ENCODE measurements at places on chromosomes 12 and 14.
A peak's percentile ranks its signal among the peaks of the same experiment; 100 is the strongest.

GRCh38 chr12:124259154-124260066 lies 35.5 kb upstream of the RFLNA start:
- no peak for DNase-seq

GRCh38 chr14:77885367-77885766 lies 85.5 kb downstream of the ADCK1 start:
- DNase-seq: no peak

GRCh38 chr12:57085999-57086492 lies 2.9 kb upstream of the NAB2 start:
- DNase-seq: no peak

- no peak for DNase-seq
These were observed 22.2 kb downstream of the RALGAPA1 start for GRCh38 chr14:35786856-35787255.

DNA sequence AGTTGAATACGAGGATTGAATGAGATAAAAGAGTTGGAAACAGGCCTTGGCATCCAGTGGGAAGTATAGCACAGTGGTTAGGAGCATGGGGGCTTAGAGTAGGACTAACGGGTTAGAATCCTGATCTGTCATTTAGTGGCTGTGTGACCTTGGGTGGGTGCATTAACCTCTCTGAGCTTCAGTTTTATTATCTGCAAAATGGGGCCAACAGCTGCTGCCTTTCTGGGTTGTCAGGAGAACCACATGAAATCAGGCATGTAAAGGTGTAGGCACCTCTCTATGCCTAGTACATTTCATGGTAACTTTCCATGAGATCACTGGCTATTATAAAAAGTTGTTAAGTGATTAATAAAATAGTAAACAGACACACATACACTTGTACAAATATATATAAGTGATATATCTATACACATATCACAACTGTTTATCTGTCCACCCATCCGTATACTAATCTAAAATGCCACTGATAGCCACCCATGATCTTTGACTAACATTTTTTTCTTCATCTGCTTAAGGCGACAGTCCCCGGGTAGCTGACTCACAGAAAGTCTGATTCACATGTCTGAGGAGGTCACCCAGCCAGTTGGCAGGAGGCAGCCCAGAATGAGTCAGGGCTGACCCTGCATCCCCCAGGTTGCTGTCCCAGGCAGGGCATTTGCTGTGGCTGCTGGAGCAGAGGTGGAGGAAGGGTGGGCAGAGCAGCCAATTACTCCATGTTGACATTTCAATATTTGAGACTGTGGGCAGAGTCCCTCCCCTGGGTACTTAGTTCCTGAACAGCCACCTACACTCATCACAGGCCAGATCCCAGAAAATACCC lies 125.6 kb upstream of the NOS1 start:
- no peak for DNase-seq

- DNase-seq: no peak
These were observed 413 bp downstream of the DAD1 start for GRCh38 chr14:22588526-22589095.

GRCh38 chr14:74608959-74609611 lies 3.0 kb downstream of the LTBP2 start:
- peak; percentile 92 for DNase-seq

GRCh38 chr14:77622366-77622961 lies 6.0 kb upstream of the SPTLC2 start:
- DNase-seq: no peak

DNA sequence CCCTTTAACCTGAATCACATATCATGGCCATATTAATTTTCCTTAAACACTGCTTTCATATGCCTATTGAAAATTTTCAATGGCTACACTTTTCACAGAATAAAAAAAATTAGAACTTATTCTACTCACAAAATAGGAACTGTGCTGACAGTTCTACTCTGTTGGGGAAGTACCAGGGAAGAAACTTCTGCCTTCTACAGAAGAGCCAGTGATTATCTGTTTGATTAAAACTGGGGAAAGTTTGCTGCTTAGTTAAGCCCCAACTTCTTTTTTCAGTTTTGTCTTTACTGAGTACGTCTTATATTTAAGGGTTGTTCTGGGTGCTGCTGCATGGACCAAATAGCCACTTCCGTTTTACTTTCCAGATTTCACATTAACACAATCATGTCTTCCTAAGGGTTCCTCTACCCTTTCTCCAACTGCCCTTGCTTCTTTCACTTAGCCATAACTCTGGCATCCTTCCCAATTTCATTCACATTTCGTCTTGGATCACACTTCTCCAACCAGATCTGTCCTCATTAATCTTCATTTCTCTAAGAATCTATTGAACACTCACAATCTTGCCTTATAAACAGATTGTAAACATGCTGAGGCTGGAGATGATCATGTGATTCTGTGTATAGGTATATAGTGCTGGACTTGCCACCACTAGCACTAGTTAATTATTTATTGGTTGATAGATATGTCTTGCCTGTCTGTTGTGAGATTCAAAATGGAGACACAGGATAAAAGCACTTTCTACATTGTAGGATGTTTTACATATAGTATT lies 1.9 kb upstream of the SEL1L start:
- no peak for DNase-seq

DNA sequence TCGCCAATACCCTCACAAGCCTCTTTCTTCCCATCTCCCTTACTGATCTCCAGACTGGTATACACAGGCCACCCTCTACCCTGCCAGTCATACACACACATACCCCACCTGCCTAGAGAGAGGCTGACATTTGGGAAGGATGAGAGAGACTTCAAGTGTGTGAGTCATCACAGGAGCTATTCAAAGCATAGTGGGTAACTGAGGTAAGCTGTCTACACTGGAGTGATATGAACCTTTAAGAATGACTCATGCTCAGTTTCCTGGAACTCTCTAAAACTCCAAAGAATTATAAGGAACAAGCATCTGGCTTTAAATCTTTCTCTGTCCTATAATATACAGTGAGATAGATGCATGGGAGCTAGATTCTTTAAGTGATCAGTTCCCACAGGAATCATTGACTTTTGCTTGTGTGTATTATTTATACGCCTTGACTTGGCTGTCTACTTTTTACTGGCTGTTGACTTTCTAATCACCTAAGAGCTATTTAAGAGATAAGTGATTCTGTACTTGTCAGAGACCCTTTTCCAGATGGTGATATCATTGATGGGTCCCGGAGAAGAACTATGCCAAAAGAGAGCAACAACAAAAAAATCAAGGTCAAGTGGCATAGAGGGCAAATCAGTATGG lies 5.8 kb downstream of the IGF1 start:
- no peak for DNase-seq

DNA sequence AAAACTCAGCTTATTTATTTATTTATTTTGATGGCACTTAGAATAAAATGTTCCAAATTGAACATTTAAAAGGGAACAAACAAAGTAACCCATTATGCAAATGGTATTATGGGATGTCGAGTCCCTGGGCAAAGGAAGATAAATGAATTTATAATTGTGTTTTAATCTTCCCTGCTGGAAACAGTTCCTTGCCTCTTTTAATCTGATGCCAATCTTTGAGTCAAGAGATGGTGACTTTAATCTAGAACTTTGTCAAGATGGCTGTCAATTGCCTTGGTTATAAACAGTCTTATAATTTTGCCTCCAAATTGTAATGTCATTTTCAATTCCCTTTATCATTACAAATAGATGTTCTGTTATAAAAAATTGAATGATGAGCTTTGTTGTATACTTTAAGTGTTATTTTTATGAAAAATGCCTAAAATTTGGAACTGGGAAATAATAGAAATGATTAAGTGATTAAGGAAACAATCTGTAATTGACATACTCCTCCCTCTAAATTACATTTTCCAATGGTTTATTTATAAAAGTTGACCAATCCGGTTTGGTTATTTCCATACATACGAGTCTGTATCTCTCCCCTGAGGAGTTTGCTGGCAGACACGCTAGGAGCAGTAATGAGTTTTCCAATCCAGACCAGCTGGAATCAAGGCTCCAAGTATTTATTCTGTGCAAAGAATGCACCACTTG lies 134.9 kb upstream of the FRMD6 start:
- DNase-seq: no peak

GRCh38 chr14:94386085-94387031 lies 2.0 kb downstream of the SERPINA1 start:
- no peak for DNase-seq

GRCh38 chr12:105167346-105167745 lies 59.8 kb downstream of the WASHC4 start:
- no peak for DNase-seq

GRCh38 chr12:3884671-3885070 lies 11.5 kb upstream of the PARP11 start:
- DNase-seq: no peak

GRCh38 chr14:67622675-67623074 lies 3.0 kb downstream of the ARG2 start:
- peak; percentile 54 for DNase-seq

DNA sequence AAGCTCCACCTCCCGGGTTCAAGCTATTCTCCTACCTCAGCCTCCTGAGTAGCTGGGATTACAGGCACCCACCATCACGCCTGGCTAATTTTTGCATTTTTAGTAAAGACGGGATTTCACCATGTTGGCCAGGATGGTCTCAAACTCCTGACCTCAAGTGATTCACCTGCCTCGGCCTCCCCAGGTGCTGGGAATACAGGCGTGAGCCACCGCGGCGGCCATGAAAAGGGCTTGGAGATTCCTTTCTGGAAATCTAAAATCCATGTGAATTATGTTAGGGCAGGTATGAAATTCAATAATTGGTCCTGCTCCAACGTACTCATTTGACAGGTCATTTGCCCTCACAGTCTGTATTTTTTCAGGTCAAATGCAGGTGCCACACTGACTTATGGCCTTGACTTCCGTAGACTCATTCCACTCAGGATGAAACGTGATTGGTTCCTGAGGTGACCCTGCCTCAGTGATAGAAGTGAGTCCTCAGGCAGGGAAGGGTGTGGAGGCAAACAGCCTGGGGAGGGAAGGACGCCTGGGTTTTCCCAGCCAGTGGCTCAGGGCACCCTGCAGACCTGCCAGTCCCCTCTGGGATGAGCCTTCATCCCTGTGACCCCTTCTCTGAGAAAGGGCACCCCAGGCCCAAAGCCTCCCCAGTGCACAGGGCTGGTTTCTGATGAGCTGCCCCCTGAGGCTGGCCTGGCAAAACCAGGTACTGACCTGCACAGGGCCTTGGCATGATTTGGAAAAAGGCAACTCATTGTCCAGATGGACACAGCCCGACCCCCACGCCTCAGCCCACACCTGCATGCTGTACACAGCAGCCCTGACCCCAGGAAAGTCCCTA lies 48.7 kb downstream of the PSMA6 start:
- DNase-seq: no peak

DNA sequence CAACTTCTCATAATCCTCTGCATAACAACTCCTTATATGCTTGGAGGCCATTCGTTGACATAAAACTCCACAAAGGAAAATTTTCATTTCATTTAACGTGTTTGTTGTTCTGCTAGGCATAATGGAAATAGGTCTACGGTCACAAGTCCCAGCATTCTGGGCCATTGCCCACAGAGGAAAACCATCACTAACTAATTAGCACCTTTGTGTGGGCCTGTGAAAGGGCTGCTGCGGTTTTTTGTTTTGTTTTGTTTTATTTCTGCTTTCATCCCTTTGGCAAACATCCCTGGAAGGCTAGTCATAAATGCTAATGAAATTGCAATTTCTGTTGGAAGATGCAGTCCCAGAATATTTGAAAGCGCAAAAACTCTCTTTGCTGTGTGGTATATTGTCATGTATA lies 180.3 kb downstream of the RMST start:
- DNase-seq: no peak

DNA sequence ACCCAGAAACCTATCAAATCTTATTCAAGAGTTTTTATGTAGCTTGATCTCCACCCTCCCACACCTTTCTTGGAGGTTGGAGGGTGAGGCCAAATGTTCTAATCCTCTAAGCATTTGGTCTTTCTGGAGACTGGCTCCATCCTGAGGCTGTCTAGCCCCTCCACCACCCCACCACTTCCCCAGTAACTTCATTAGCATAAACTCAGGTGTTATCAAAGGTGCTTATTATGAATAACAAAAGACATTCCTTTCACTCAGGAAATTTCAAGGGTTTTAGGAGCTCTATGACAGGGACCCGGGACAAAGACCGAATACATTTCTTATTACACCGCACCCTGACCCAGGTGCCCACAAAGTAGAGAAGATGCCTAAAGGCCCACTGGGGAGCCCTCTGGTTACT lies 2.8 kb upstream of the TMEM229B start:
- no peak for DNase-seq

- DNase-seq: no peak
These were observed 518.7 kb downstream of the TMEM121 start for GRCh38 chr14:106044949-106045596.

- DNase-seq: no peak
These were observed 25.0 kb downstream of the DAD1 start for GRCh38 chr14:22563987-22564386.

DNA sequence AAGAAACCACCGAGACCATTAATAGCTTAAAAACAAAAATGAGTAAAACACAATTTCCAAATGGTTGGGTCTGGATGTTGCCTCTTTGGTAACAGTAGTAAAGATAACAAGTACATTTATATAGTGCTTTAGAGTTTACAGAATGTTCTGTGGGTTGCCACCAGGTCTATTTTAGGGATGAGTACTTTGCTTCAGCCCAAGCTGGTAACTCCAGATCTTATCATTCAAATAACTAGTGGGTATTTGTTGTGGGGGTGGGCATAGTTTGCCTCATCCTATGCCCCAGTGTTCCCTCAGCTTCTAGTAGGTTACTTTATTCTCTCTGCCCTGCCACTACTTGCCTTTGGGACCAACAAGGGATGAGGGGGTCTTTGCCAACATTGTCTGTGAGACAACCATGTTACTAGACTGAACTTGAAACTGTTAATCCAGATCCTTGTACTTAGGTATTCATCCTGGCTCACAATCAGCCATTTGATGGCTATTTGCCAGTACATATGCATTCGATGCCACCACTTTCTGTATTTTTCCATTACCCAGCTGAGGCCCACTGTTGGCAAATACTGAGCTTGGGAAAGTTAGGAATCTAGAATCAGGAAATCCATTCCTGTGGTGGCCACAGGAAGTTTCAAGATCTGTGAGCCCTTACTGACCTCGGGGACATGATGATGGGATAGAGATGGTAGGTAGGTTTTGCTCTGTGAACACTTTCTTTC lies 17.6 kb upstream of the AKAP6 start:
- no peak for DNase-seq

- no peak for DNase-seq
These were observed 135.7 kb downstream of the TMEM132C start for GRCh38 chr12:128402486-128403243.

DNA sequence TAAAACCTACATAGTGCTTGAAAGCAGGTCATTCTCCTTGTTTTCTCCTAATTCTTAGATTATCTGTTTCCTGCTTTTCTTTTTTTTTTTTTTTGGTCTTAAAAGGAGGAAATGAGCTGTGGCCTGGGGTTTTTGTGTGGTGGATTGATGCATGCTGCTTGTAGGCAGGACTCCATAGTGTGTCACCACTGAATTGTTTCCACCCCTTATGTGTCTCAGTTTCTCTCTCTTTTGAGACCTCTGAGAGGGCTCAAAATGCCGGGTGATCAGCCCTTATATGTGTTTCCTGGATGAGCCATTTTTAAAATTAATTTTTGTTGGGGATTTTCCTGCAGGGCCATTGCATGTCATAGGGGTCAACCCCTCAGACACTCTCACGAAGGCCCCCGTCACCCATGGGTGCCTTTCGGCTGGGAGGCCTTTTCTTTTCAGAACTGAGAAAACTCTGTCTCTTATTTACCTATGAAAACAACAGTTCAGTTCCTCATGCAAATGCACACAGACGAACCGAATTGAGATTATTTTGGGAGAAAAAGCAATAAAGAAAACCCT lies 32.0 kb upstream of the LRRK2 start:
- DNase-seq: no peak

- DNase-seq: no peak
These were observed 215.0 kb upstream of the USP15 start for GRCh38 chr12:62045211-62045610.

GRCh38 chr14:89616852-89617341 lies 199.9 kb upstream of the FOXN3 start:
- DNase-seq: peak; percentile 26
